MCF 10A (cell line): ENCODE measurements at places on chromosomes 4 and X. TPM values are rescaled to one million over a fixed set of nuclear protein-coding genes. Genes with fewer than 3 reads are reported as not detected.

DNA sequence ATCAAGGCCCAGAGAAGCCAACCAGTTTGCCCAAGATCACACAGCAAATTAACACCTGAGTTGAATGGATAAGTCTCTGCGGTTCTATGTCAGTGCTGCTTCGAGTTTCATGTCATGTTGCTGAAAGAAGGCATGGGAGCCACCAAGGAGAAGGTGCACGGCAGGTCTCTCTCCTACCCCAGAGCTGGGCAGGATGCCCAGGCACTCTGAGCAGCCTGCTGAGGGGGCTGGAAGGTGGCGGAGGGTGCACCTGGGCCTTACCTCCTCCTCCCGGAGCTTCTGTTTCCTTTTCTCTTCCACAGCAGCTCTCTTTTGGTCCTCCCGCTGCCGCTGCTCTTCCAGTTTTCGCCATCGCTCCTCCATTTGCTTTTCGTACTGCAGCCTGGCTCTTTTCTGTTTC is 53.6 kb downstream of the MAP7D2 start:
- H3K36me3 ChIP-seq, result peaks cover 4% of the 10 kb centered on the region
- H3K4me3 ChIP-seq, result no peak overlapping the region
- H3K27ac ChIP-seq, result no peak overlapping the region
- DNase-seq, result no peak
- H3K27me3 ChIP-seq, result peaks cover 53% of the 10 kb centered on the region
- H3K4me1 ChIP-seq, result peaks cover 24% of the 10 kb centered on the region

- no peak overlapping the region for H3K27ac ChIP-seq
- H3K4me3 ChIP-seq, result no peak overlapping the region
- peaks cover 77% of the 10 kb centered on the region for H3K36me3 ChIP-seq
- H3K4me1 ChIP-seq, result peaks cover 11% of the 10 kb centered on the region
Measured at GRCh38 chr4:102580463-102580842, 79.3 kb downstream of the NFKB1 start.

DNA sequence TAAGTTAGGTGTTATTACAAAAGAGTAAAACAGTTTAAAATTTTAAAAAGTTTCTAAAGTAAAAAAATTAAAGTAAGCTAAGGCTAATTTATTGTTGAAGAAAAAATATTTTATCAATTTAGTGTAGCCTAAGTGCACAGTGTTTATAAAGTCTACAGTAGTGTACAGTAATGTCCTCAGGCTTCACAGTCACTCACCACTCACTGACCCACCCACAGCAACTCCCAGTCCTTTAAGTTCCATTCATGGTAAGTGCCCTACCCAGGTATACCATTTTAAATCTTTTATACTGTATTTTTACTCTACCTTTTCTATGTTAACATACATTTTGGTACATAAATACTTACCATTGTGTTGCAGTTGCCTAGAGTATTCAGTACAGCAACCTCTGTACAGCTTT is 120.3 kb upstream of the DKK2 start:
- H3K36me3 ChIP-seq, result no peaks in the 10 kb centered on the region
- H3K4me3 ChIP-seq, result no peak overlapping the region
- DNase-seq, result no peak
- no peaks in the 10 kb centered on the region for H3K27me3 ChIP-seq

Gene SORCS2
- 0.05 TPM in 1 of 2 replicates, not detected in the other for total RNA-seq

DNA sequence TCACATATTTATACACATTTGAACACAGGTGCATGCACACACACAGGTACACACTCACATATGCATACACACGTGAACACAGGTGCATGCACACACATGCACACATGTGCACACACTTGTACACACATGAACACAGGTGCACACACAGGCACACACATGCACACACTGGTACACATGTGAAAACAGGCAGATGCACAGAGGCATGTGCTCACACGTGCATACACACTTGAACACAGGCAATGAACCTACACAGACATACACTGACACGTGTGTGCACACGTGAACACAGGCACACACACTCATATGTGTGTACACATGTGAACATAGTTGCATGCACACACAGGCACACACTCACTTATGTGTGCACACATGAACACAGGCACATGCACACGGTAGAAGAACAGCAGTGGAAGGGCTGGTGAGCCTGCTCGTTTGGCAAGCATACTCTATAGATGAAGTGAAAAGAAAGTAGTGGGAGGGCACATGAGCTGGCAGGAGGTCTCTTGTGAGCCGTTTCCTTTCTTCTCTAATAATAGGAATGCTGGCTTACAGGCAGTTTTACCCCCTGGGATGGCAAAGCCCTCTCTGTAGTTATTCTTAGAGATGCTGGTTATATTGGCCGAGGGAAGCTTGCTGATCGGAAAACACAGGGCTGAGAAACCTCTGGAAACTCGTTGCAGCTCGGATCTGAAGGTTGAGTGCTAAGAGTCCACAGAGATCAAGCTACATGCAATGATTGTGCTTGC is 279.6 kb upstream of the CLNK start:
- no peak for DNase-seq
- no peaks in the 10 kb centered on the region for H3K36me3 ChIP-seq
- no peaks in the 10 kb centered on the region for H3K4me1 ChIP-seq
- no peak overlapping the region for H3K27ac ChIP-seq
- no peaks in the 10 kb centered on the region for H3K27me3 ChIP-seq

- H3K27ac ChIP-seq, result no peak overlapping the region
- no peaks in the 10 kb centered on the region for H3K27me3 ChIP-seq
- no peak overlapping the region for H3K4me3 ChIP-seq
- DNase-seq, result no peak
Measured at GRCh38 chrX:138889149-138889548, 177.6 kb upstream of the FGF13 start.

DNA sequence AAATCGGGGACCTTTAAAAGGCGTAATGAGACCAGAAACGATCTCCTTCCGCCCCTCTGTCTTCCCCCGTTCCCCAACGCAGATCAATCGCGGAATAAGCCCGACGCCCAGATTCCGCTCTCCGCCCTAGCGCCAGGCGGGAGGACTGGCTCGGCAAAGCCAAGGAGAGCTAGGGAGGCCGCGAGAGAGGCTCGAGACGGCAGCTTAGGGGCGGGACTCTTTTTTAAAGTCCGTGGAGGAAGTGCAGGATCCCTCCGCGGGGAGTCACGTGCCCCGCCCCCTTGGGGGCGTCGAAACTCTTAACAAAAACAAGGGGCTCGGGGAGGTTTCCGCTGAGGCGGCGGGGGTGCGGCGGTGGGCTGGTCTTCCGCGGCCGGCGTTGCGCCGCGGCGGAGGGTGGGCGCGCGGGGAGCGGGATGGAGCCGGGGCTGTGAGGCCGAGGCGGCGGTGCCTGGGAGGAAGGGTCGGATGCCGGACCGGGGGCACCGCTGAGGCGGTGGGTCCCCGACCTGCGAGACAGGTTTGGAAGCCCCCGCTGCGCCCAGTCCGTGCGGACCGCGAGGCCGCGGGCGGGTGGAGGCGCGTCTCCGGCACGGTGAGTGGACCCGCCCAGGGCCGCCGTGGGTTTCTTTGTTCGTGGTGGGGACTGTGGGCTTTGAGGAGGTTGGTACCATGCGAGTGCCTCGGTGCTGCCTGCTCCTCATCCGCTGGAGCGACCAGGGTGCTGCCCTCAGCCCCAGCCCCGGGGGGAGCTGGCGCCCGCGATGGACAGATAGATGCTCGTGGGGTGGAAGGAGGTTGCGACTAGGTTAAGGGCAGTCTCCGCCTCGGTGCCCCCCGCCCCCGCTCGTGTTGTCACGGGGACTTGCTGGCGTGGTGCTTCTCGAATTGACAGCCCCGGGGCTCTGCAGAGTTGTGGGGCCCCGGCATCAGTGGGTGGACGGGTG is at the start of gene CCNG2:
TSS of gene CCNG2 (plus strand) at position 296 of the 947 bp plus-strand sequence. CDS start 1,326 bp downstream, outside the sequence.
- peak; percentile 45 for DNase-seq
- H3K36me3 ChIP-seq, result peaks cover 35% of the 10 kb centered on the region
- H3K27me3 ChIP-seq, result no peaks in the 10 kb centered on the region
- peak within 1 kb of the TSS; percentile 94 for H3K4me3 ChIP-seq
- H3K4me1 ChIP-seq, result peaks cover 16% of the 10 kb centered on the region
- H3K27ac ChIP-seq, result peak within 1 kb of the TSS; percentile 98

Gene ADAM29
- not detected in 2 replicates for total RNA-seq

DNA sequence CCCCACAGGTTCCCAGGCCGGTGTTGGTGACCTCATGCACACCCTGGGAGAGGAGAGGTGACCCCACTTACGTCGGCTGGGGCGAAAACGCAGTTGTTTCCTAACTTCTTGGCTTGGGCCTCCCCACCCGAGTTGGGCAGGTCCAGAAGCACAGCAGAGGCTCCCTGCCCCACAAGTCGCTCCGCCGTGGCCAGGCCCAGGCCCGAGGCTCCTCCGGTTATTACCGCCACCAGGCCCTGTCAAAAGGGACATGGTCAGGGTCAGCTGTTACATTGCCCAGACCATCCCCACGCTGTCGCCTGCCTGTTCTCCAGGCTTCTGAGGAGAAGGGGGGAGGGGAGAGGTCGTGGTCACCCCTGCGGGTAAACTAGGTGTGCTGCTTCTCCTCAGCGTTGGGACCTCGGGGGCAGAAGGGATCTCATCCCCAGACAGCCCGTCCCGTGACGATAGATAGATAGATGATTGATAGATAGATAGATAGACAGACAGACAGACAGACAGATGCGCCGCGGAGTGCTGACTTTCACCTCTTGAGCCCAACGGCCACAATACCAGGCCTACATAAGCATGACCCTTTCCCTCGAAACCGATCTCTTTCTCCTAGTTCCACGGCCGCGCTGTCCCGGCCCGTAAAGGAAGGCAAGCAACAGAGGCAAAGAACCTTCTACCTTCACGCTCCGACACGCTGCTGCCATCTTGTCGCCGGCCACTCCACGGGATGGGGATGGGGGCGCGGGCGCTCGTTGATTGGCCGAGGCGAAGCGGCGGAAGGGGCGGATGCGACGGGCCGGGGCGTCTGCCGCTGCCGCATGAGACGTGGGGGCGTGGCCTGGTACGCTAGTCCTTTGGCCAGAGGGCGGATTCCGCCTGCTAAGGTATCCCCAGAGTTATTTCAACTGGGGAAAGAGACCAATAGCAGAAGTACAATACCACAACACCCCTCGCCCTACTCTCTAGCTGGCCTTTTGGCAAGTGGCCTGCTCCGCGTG is at the start of gene HSD17B10:
TSS of gene HSD17B10 (minus strand) at position 720 of the 989 bp plus-strand sequence. CDS start at position 695, 25 bp downstream.
- DNase-seq, result peak; percentile 79
- peaks cover 16% of the 10 kb centered on the region for H3K4me1 ChIP-seq
- peaks cover 19% of the 10 kb centered on the region for H3K36me3 ChIP-seq
- H3K27ac ChIP-seq, result peak within 1 kb of the TSS; percentile 79
- peak within 1 kb of the TSS; percentile 82 for H3K4me3 ChIP-seq
- H3K27me3 ChIP-seq, result peaks cover 47% of the 10 kb centered on the region

Gene GPR173
- 1.3 TPM in 2 replicates for total RNA-seq

- H3K4me1 ChIP-seq, result no peaks in the 10 kb centered on the region
- H3K27ac ChIP-seq, result no peak overlapping the region
- no peak overlapping the region for H3K4me3 ChIP-seq
- no peak for DNase-seq
- no peaks in the 10 kb centered on the region for H3K27me3 ChIP-seq
- no peaks in the 10 kb centered on the region for H3K36me3 ChIP-seq
Measured at GRCh38 chr4:114249561-114249960, 270.1 kb upstream of the ARSJ start.

DNA sequence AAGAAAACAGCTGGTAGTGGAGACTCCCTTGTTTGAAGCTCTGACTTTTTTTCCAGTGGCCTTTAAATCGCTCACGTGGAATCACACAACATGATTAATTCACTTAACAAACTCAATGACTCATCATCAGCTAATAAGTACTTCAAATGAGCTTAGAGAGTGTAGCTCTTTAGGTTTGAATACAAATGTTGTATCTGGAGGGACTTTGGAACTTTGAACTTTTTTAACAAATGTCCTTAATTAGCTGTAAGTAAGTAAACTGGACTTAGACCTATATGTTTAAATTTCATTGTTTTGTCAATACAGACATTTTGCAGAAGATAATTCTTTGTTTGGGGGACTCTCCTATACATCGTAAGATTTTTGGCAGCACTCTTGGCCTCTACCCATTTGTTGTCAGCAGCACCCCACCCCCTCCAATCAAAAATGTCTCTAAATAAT is 581.1 kb downstream of the SPRY1 start:
- H3K27ac ChIP-seq, result no peak overlapping the region
- peaks cover 6% of the 10 kb centered on the region for H3K4me1 ChIP-seq
- H3K4me3 ChIP-seq, result no peak overlapping the region

DNA sequence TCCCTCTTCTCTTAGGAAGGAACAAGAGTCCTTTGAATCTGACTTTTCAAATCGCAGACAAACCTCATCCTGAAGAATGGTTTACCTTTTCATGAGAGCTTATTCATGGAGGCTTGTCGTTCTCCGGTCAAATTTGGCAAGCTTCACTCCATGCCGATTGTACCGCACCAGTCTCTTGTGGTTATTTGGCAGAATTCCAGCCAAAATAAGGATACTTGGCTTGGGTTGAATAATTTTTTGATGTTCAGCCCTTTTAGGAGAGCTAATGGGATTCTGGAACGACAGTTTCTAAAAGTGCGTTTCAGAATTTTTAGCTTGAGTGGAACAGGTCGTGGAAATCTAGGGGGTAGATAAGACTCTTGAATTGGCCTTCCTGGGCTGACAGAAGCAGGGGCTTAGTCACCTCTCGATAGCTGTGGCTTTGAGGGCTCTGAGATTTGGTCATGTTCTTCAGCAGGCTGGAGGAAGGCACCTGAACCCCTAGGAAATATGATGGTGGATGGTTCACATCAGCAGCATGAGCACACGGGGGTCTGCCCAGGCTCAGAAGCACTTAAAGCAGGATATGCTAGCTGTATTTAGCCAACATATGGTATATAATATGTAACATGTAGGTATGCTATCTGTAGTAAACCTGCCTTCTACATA is 1.5 kb downstream of the KLHL2 start:
- no peaks in the 10 kb centered on the region for H3K27me3 ChIP-seq
- H3K36me3 ChIP-seq, result peaks cover 12% of the 10 kb centered on the region
- peak overlapping the region; percentile 90 for H3K27ac ChIP-seq
- peak; percentile 65 for DNase-seq
- H3K4me1 ChIP-seq, result peaks cover 64% of the 10 kb centered on the region

GRCh38 chrX:102711872-102712215 is 404 bp upstream of the GPRASP2 start:
- H3K4me1 ChIP-seq, result no peaks in the 10 kb centered on the region
- H3K27me3 ChIP-seq, result peaks cover 18% of the 10 kb centered on the region
- H3K4me3 ChIP-seq, result peak overlapping the region; percentile 79
- peaks cover 8% of the 10 kb centered on the region for H3K36me3 ChIP-seq

DNA sequence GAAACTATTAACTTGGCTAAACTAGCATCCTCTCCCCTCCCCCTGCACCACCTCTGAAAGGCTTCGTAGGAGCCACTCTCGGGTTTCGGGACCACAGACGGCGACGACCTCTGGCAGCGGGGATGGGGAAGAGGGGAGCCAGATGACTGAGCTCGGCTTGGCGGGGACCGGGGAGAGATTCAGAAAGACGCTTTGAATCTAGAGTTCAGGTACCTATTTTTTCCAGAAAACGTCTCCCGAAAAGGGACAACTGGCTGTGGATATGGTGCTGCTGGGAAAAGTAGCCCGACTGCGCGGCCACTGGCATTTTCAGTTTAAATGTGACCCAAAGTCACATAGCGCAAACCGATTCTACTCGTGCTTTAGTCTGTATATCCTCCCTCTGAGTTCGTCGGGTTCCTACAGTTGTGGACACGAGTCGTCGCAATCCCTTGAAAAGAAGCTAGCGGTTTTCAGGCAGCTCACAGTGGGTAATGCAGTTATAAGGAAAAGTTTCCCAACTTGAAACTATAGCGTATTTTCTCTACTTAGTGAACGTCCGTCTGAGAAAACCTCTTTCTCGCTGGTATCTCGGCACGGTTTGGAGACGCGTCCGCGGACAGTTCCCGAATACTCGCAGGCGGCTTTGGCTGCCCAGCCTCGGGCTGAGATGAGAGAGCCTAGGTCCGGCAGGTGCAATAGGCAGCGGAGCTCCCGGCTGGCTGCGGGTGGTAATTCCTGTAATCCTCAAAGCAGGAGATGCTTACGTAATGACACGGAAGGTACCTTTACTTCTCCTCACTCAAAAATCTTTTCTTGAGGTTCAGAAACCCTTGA is 1.3 kb downstream of the PARM1 start:
- no peak overlapping the region for H3K27ac ChIP-seq
- peaks cover 11% of the 10 kb centered on the region for H3K4me1 ChIP-seq
- peak overlapping the region; percentile 76 for H3K4me3 ChIP-seq
- H3K36me3 ChIP-seq, result no peaks in the 10 kb centered on the region
- peak; percentile 33 for DNase-seq
